ENCODE measurements at places on chromosomes 1 and 21.

- no peak for DNase-seq
These were observed 97.8 kb downstream of the FMN2 start for GRCh38 chr1:240189386-240189989.

- no peak for DNase-seq
These were observed 42.5 kb downstream of the GPR88 start for GRCh38 chr1:100580446-100580845.

GRCh38 chr1:93729502-93729901 is 47.9 kb upstream of the BCAR3 start:
- DNase-seq = no peak

GRCh38 chr1:60359431-60359830 is 285.9 kb upstream of the C1orf87 start:
- no peak for DNase-seq

- no peak for DNase-seq
These were observed 46.2 kb downstream of the NAV1 start for GRCh38 chr1:201585093-201585483.

DNA sequence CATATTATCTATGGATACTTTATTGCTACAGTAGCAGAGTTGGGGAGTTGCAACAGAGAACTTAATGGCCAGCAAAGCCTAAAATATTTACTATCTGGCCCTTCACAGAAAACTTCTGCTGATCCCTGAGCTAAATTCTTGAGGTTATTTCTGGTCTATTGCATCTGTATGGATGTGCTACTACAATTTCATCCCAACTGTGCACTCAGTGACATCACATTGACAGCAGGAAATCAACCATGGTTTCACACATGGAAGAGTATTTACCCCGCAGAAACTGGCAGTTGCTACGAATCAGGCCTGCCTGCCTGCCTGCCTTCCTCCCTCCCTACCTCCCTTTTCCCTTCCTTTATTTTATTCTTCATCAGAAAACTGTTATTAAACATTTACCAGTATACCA is 12.1 kb downstream of the CLCA2 start:
- DNase-seq = no peak

DNA sequence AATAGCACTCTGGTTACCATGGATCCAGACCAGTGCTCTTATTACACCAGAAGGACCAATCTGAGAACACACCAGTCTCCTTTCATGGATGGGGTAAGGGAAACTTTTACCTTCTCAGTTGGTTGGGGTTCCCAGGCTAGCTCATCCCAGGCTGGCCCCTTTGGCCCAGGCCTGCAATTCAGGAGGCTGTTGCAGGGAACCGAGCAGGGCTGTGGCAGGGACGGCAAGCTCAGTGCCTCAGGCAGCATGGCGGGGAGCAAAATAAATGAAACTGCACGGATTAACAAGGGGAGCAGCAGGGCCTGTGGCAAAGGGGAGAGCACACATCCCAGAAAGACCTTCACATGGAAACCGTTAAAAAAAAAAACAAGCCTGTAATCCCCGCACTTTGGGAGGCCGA is 57.0 kb downstream of the DMRTB1 start:
- no peak for DNase-seq

GRCh38 chr1:182783068-182783467 is 6.5 kb upstream of the NPL start:
- DNase-seq = no peak

DNA sequence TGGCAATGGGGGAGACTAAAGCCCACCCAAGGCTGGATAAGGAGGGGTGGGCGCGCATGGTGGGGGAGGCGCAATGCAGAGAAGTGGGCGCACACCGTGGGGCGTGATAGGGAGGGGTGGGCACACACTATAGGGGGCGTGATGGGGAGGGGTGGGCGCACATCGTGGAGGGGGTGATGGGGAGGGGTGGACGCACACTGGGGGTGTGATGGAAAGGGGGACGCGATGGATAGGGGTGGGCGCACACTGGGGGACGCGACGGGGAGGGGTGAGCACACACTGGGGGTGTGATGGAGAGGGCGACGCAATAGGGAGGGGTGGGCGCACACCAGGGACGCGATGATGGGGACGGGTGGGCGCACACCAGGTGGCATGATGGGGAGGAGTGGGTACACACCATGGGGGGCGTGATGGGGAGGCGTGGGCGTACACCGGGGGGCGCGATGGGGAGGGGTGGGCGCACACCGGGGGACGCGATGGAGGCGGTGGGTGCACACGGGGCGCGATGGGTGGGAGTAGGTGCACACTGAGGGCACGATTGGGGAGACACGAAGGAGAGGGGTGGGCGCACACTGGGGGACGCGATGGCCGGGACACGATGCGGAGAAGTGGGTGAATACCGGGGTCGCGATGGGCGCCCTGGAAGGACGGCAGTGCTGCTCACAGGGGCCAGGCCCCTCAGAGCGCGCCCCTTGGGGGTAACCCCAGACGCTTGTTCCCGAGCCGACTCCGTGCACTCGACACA is 929 bp downstream of the SUMO3 start:
- no peak for DNase-seq

DNA sequence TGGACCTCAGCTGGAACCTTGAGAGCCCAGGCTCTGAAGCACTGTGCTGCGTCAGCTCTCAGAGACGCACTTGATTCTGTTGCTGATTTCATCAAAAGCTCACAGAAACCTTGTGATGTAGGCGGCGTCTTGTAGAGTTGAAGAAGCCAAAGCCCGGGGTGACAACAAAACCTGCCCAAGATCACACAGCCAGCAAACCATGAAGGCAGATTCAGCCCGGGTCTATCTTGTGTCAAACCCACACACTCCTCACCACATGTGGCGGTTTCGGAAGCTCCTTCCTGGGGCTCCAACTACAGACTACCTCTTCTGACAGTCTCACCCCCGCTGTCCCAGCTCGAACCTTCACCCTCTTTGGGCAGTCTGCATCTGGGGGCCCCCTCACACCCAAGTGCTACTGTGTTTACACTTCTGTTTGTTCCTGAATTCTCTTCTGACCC is 50.4 kb downstream of the TENT5C start:
- no peak for DNase-seq

- DNase-seq = no peak
These were observed 204.2 kb downstream of the CAMTA1 start for GRCh38 chr1:6989212-6990159.

DNA sequence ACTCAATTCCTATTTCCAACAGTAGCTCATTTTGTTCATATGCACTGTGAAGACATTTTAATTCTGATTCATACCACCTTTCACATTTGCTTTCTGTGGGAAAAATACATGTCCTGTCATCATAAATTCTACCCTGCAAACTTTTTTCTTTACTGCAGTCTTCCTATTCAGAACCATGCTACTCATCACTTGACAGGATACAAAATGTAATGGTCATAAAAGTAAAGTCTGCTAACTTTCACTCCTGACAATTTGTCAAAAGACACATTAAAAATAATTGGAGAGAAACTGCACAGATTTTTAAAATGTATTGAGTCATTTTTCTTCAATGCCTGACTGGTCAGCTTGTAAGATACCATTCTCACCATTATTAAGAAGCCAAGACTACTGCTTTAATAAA is 1817.1 kb downstream of the BRINP3 start:
- no peak for DNase-seq

GRCh38 chr1:58804853-58805565 is 21.2 kb upstream of the JUN start:
- no peak for DNase-seq

DNA sequence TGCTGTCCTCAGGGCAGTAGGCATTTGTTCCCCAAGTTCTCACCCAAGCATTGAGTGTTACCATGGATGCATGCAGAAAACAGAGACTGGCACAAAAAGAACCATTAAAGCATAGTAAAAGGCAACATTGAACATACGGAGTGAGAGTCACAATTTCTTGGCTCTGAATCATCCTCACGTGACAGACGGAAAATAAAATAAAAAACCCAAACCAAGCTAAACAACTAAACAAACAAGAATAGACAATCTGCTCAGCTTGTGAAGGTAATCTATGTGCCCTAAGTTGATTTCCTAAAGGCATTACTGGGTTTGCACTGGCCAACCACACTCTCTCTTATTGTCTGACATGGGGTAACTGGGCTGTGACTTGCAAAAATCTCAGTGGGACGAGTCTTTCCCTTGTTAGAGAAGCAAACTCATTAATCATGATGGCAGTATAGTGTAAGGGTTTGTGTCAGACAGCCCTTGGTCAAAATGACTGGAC is 306.0 kb downstream of the ASTN1 start:
- DNase-seq = no peak

DNA sequence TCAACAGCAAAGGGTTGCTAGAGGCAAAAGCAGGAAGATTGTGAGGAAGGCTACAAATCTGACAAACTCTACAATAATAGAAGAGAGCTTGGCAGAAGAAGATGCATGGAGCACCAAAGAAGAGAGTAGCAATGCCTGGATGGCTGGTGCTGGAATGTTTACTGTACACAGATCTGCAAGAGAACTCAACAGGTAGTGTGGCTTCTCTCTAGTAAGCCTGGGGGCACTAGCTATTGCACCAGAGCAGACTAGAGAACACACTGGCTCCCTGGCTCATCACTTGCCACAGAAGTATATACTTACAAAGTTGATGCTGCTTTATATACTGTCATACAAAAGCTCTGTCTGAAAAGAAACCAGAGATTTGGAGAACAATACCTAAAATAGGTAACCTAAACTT is 475.0 kb upstream of the NCAM2 start:
- DNase-seq = no peak

GRCh38 chr1:77642196-77642595 is 40.3 kb downstream of the ZZZ3 start:
- DNase-seq = no peak

GRCh38 chr1:17759114-17759513 is 4.0 kb downstream of the ACTL8 start:
- no peak for DNase-seq

- no peak for DNase-seq
These were observed 6.1 kb downstream of the TNFRSF25 start for GRCh38 chr1:6459850-6460265.

DNA sequence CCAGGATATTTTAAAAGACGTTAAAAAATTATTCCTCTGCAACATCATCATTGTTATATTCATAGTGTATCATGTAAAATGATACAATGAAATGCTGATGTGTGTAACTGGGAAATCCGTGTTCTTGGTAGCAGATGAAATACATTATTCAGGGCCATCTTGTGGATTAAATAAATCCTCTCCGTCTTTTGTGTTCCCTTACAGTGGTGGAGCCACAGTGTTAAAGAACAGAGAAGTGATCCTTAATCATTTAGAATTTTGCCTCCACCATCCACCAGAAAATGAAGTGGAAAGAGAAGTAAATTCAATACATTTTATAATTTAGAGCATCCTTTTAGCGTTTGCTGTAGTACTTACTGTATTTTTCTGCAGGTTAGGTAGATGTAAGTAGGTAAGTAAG is 1.3 kb downstream of the DYRK3 start:
- DNase-seq = no peak

- no peak for DNase-seq
These were observed 453 bp downstream of the PABPC4 start for GRCh38 chr1:39576016-39576657.

- DNase-seq = peak; percentile 51
These were observed 2.9 kb upstream of the SHCBP1L start for GRCh38 chr1:182955596-182956588.

DNA sequence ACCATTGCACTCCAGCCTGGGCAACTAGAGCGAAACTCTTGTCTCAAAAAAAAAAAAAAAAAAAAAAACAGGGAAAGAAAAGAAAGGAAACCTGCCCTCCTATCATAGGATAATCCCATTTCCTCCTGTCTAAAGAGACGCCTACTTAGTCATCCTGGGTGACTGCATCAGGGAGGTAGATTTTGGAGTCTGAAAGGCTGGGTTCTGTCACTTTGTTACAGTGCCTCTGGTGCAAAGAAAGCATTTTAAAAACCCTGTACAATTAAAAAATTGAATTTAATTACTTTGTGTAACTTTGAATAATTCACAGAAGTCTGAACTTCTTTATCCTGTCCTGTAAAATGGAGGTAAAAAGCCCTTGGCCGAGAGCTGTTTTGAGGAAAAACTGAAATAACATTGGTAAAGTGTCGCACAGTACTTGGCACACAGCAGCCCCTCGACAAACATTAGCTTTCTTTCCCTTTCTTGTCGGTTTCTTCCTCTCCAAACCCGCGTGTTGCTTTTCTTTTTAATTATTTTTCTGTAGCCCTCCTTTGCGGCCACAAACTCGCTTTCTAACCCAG is 657 bp upstream of the HDAC1 start:
- DNase-seq = no peak

- no peak for DNase-seq
These were observed 26.7 kb upstream of the SPSB1 start for GRCh38 chr1:9265968-9266367.

DNA sequence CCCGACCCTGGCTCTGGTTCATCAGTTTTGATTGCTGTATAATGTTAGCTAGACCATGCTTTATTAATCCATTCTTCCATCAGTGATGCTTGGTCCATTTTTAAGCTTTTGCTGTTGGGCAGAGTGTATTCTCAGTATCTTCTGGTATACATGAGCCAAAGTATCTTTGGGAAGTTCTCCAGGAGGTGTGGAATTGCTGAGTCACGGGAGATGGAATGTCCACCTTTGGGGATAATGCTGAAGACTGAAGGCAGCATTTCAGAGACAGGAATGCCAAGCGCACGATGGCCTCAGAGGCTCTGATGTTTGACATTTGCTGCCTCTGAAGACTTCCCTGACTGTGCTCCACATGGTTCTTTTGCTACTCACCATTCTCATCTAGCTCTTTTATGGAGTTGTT is 266.3 kb upstream of the KAZN start:
- no peak for DNase-seq

DNA sequence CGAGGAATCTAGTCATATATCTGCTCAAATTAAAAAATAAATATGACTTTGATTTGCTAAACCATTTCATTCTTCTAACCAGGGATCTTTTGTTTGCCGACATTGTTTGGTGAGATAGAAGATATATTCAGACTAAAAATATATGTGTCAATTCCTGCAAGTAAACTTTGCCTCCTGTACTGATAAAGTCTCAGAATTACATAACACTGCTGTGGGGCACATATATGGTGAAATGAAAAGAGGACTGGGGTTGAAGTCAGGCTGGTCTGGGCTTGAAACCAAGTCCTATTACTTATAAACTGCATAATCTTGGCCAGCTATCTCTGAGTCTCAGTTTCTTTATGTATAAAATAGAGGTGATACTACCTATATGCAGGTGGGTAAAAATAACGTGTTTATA is 9.8 kb downstream of the SCMH1 start:
- no peak for DNase-seq

GRCh38 chr1:86365896-86366295 is 30.2 kb downstream of the ODF2L start:
- no peak for DNase-seq

DNA sequence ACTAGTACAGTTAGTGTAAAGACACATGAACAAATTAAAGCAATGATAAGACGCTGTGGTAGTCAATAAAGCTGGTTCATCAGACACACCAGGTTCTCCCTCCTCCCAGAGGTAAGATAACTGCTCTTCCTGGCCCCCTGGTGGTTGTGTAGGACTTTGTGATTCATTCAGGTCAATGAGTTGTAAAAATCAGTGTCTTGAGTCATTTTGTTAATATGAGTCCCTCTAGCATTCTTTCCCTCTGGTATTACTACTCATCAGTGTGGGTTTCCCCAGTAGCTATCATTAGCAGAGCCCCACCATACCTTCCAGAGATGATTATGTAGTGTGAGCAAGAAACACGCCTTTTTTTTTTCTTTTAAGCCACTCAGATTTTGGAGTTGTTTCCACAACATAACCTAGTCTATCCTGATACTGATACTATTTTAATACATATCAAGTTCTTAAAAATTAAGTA is 3.6 kb upstream of the SETDB1 start:
- no peak for DNase-seq

GRCh38 chr21:46155514-46156377 is at the start of gene FTCD:
FTCD (minus strand) TSS chr21:46155579; CDS start chr21:46155523, 56 bp downstream.
- peak; percentile 57 for DNase-seq
